Stimulated activated CD8-positive, alpha-beta memory T cell treated with anti-CD3 and anti-CD28 coated beads, Interleukin-4, amount 100 ng/mL, for 1 hour (primary cell): ENCODE measurements at places on chromosomes 12 and 14.

GRCh38 chr14:60722357-60723115 lies 1.6 kb downstream of the SIX4 start:
- DNase-seq = no peak

GRCh38 chr12:121717041-121717699 lies 4.6 kb downstream of the TMEM120B start:
- no peak for DNase-seq

DNA sequence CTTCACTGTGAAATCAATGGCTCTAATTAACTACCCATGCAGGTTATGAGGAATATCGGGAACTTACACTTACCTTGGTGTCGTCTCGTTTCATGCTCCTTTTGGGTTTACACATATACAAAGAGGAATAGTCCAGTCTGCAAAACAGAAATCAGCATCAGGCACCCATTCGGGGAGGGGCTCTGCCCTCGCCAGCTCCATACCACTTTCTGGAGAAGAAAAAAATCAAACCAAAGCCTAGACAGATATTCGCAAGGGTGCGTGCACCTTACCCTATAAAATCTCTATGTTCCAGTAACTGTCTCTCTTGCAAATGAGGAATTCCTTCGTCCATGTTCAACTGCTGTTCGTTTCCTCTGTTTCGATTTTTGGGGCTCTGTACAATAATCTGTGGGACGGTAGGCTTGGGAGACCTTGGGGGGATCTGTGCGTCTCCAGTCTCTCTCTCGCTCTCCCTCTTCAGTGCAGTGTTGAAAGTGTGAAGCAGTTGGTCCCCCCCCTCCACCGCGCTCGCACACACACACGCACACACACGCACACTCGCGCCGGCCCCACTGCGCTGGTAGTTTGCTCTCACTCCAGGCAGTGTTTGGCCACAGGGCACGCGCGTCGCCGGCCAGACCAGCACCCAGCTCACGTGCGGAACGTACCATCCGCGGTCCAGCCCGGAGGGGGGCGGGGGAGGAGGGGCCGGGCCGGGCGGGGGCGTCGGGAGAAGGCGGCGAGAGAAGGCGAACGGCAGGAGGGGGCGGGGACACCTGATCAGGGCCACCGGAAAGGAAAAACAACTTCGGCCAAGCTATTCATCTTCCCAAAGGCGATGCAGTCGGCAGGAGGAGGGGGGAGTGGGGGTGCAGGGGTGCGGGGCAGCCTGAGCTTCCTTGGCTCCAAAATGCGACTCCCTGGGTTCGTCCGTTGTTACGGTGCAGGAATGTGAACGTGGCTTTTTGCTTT lies at the start of gene BHLHE41:
Gene BHLHE41 (minus strand): TSS at position 592 of the 954 bp plus-strand sequence. CDS start 258 bp downstream, at position 334.
- DNase-seq = no peak

- DNase-seq = no peak
Measured at GRCh38 chr14:92897922-92898565, 24.9 kb upstream of the CHGA start.
